Suppressor macrophage (primary cell): ENCODE measurements at places on chromosomes 3 and 15.

GRCh38 chr3:182148360-182148759 is 436.6 kb downstream of the SOX2 start:
- no peak for DNase-seq

DNA sequence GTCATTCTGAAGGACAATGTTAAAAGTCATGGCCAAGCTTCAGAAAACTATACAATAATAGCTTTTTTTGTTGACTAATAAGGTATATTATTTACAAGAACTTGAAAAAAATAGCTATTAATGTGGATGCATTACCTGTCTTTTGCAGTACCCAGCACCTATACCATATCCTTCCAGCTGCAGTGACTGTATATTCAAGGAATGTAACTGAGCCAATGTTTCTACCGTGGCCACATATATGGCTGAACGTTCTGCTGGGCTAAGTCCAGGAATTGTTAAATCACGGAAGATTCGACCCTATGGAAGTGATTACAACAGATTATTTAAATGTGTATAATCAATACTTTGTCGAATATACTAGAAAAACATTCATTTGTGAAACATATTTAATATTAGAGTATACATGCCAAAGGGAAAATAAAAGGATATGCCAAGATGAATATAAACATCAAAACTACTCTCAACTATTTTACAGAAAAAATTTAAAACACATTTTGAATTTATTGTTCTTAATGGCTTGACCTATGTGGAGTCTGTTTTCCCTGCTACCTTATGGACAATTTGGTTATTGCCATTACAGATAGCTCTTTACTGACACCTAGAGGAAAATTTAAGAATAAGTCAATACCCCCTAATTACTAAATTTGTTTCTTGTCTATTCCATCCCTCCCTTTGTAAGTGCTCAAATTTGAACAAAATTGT is 17.6 kb downstream of the ACAD11 start:
- no peak for DNase-seq

- no peak for DNase-seq
These were observed 276.9 kb upstream of the IL12A start for GRCh38 chr3:159711560-159712333.

GRCh38 chr3:168998792-168999191 is 664.7 kb downstream of the MECOM start:
- no peak for DNase-seq

- DNase-seq = no peak
These were observed 137.5 kb downstream of the XXYLT1 start for GRCh38 chr3:195133462-195133861.

GRCh38 chr3:69684309-69684961 is 54.8 kb upstream of the MITF start:
- no peak for DNase-seq

DNA sequence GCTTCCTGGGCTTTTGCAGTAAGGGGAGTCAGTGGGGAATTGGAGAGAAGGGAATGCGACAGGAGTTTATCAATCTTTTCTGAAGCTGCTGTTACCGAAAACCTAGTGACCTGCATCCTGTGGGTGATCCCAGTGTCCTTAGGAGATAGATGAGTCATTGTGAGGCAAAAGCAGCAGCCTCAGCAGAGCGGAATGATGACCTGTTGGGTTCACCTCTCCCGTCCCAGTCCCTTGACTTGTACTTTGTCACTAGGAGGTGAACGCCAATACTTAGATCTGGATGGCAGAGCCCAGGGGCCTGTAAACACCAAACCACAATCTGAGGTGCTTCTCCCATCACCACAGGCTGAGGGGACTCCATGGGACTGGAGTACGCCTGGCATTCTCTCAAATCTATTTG is 17.9 kb downstream of the CDAN1 start:
- no peak for DNase-seq

DNA sequence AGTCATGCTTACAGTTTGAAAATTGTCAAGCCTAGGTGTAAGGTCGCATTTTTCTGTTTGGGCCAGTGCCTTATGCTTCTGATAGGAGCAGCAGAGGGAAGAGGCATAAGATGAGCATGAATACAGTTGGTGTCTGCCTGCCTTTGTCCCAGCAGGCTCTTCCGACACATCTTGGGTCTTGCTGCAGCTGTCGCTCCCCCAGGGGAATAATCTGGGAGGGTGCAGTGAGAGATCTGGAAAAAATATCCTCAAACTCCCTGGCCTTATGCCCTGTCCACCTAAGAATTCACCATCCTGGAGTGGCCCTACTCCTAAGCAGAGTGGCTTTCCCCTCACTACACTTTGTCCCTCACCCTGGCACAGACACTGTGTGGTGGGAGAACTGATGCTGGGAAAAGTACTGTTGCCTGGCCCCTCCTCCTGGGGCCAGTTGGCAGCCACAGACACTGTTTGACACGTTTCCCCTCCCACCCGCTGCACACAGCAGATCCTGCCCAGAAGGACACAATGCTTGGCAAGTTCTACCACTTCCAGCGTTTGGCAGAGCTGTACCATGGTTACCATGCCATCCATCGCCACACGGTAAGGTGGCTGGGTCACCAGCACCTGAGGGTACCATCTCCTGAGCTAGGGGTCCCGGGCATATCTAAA is 21.1 kb upstream of the RHO start:
- DNase-seq = no peak

GRCh38 chr3:194000100-194000499 is 135.8 kb upstream of the HES1 start:
- no peak for DNase-seq

DNA sequence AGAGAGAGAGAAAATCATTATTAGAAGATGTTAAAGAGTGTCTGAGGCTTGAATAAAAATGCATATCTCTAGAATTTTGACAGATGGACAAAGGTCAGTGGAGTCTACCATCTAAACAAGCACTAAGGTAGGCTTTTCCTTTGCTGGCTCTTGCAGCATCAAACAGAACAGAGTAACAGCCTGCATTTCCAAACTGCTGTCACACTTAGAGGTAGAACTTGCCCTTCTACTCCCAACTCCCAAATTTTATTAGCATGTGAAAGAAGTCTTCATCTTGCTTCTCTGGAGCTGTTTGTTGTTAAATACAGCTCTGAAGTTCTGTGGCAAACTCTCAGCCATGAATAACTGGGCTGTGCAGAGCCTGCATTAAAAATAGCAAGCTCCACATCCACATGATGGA is 4.1 kb upstream of the MB21D2 start:
- no peak for DNase-seq

- peak; percentile 40 for DNase-seq
These were observed 235.2 kb downstream of the DTWD1 start for GRCh38 chr15:49855917-49856637.

DNA sequence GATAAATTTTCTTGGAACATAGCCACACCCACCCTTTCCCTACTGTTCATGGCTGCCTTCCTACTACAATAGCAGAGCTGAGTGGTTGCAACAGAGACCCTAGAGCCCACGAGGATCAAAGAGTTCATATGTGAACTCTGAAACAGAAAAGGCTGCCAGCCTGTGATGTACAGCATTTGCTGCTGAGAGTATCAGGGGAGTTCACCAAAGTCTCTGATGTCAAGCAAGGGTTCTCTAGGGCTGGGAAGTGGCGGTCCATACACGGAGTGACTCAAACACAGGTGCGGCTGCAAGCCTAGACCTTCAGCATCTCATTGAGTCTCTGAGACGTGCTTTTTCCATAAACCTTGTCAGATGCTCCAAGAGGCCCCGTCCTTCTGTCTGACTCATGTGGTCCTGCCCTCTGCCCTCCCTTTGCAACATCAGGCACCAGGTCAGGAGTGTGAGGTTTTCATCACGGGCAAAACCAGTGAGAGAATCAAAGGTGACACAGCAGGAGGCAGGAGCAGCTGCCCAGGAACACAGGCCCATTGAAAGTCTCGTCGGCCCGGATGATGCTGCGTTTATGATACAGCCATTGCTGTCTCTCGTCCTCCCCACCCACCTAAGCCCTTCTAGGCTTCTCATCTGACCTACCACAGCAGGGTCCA is 42.9 kb downstream of the PCSK6 start:
- peak; percentile 45 for DNase-seq

DNA sequence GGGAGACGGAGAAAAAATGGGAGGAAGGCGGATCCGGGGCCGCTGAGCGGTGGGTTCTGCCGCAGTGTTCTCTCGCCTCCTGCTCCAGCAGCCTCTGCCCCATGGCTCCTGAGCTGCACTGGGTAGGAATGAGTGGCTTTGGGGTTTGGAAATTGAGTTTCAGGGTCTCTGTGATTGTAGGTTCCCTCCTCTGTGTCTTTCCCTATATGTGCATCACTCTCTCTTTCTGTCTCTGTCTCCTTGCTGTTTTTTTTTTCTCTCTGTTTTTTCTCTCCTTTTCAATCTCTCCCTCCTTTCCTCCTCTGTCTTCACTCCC is 1.9 kb downstream of the GRM7 start:
- no peak for DNase-seq

DNA sequence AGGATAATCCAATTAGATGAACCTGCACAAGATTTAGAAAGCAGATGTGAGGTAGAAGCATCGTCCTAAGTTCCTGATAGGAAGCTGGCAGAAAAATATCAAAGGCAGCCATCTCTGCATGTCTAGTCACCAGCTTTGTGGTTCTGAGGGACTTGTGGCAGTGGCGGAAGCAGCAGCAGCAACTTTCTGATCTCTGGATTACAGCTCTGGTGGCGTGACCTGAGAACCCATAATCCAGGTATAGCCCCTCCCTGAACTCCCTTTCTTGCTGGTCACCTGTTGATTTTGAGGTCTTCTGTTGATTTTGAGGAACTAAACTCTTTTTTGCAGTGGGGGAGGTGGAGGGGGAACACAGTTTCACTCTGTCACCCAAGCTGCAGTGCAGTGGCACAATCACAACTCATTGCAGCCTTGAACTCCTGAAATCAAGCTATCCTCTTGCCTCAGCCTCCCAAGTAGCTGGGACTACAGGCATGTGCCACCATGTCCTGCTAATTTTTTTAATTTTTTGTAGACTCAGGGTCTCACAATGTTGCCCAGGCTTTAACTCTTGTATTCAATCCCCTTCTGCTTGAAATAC is 7.9 kb downstream of the FSIP1 start:
- DNase-seq = no peak

DNA sequence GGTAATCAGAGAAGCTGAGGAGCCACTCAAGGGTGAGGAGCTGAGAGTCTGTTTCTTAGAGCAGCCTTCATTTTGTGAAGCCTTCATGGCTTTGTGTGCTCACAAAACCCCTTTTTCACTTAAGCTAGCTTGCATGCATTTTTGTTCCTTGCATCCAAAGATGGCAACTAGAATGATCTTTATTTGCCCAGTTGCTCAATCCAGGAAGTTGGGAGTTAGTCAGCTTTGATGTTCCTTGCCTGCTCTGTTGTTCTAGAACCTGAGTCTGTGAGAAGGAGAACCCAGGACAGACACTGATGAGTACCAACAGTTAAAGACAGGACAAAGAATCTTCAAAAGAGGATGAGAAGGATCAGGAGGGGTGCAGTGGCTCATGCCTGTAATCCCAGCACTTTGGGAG is 81.8 kb downstream of the IL20RB start:
- no peak for DNase-seq

- no peak for DNase-seq
These were observed 193.9 kb upstream of the TMC3 start for GRCh38 chr15:81567924-81568323.

DNA sequence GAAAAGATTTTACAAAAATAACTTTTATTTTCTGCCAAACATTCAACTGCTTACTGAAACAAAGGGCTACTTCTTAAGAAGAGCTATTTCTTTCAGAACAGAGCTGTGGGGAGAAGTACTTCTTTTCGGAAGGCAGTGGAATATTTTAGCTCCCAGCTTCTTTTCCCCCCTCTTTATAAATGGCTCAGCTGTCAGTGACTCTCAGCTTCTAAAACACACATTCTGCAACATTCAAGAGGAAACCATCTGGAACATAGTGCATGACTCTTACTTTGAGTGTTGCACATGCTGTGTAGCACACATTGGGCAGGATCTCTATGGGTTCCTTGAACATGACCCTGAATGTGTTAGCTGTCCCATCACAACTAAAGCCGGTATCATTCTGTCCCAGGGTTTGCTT is 7.0 kb upstream of the C15orf40 start:
- peak; percentile 60 for DNase-seq

DNA sequence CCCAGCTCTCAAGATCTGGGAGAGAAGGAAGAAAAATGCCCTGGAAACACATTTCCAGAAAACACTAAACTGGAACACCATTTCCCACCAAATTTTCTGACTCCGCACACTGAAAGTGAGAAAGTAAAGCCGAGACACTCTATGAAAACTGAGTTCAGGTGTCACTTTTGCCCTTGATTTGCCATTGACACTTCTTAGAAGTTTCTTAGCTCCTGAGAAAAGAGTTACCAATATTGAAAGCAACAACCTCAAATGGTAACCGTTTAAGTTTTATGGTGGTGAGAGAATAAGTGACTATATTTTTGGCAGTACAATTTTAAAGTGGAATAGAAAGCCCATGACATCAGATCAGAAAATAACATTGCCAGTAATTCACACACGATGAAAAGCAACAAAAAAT is 39.0 kb downstream of the CD86 start:
- DNase-seq = no peak

DNA sequence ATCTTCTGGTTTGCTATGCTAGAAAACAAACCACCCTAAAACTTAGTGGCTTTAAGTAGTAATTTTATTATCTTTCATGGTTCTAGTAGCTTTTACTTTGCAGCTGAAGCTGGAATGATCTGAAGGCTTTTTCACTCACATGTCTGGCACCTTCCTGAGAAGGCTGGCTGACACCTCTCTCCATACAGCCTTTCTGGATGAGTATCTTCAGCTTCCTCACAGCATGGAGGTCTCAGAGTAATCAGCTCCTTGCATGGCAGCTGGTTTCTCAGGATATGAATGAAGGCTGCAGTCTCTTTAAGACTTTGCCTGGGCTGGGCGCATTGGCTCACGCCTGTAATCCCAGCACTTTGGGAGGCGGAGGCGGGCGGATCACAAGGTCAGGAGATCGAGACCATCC is 50.0 kb downstream of the TNIK start:
- DNase-seq = no peak

GRCh38 chr15:59176653-59177316 is 29.9 kb upstream of the LDHAL6B start:
- no peak for DNase-seq

DNA sequence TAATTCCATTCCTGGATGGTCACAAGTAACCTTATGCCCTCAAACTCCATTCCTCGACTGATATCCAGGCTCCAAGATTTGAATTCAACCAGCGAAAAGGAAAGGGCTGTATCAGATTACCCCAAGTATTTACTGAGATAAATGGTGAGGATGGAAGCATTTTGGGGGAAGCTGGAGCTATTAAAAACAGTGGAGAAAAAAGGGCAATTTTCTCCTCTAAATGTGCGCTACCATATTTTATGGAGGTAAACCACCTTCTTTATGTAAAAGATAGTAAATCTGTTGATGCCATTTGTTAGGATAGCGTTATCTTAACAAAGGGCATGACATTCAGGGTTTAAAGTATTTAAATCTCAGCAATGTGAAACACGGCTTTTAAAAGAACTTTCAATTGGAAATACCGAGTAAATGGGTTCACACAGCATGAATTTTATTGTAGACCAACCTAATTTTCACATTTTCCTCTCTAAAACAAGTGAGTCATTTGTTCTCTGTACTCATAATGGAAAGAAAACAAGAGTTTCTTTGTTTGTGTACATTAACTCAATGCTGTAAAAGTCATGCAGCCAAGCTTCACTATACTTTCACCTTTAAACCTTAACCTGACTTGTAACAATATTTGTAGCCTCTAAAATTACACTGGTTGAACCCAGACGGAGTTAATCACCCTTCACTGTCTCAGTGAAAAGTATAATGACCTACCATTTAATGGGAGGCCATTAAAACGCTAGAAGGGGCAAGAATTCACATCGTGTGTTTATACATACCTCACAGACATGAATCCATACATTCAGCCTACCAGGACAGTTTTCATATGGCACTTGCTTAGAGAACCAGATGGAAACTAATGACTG is 773.4 kb downstream of the ROBO1 start:
- DNase-seq = no peak

- no peak for DNase-seq
These were observed 830.9 kb upstream of the CFAP20DC start for GRCh38 chr3:59880717-59881116.
